Tibial nerve (tissue), 4 donors: ENCODE measurements at places on chromosomes 2 and 18.

DNA sequence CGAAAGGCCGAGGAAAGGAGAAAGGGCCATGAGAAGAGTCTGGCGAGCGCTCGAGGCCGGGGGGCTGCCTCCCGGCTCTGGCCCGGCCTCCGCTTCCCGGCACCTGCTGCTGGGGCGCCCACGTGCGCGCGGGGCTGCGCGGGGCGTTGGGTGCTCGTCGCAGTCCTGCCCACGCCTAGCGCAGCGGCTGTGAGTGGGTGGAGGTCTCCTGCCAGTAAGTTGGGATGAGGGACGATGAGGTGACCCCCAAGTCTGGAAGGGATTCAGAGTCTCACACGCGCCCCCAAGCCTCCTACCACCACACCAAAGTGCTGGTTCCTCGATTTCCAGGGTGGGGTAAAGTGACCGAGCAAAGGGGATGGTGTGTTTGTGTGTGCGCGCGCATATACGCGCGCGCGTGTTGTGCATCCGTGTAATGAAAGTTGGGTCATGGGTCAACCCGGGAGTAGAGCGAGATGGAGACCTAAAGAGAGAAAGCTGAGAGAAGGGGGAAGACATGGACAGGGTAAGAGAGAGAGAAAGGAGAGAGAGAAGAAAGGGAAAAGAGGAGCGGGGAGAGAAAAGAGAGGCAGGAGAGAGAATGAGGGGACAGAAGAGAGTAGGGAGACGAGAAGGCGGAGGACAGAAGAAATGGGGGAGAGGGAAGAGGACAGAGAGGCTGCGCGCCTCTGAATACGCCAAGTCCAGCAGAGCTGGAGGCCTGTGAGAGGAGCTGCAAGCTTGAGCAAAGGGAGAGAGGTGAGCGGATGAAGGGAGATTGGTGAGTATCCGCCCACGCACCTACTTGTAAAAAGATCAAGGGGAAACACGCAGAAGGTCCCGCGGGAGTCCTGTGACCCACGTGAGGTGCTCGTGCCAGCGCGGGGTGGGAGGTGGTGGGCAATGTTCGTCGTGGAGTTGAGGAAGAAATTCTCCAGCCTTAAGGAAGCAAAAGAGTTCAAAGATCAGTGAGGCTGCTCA is 1.7 kb upstream of the NETO1 start:
- no peak overlapping the region for H3K27ac ChIP-seq
- H3K4me3 ChIP-seq, result no peak overlapping the region
- H3K36me3 ChIP-seq, result no peaks in the 10 kb centered on the region
- H3K27me3 ChIP-seq, result no peaks in the 10 kb centered on the region
- no peak for DNase-seq

GRCh38 chr2:224008702-224009261 is 30.3 kb downstream of the SERPINE2 start:
- no peak overlapping the region for H3K27ac ChIP-seq
- no peaks in the 10 kb centered on the region for H3K36me3 ChIP-seq
- H3K27me3 ChIP-seq, result no peaks in the 10 kb centered on the region
- no peak for DNase-seq
- peaks cover 9% of the 10 kb centered on the region for H3K4me1 ChIP-seq
- no peak overlapping the region for H3K4me3 ChIP-seq

- H3K27ac ChIP-seq, result peak overlapping the region; percentile 36
- H3K27me3 ChIP-seq, result no peaks in the 10 kb centered on the region
- DNase-seq, result no peak
Measured at GRCh38 chr18:10006311-10006893, 92.6 kb downstream of the VAPA start.

- H3K4me1 ChIP-seq, result no peaks in the 10 kb centered on the region
- no peaks in the 10 kb centered on the region for H3K27me3 ChIP-seq
- no peak overlapping the region for H3K27ac ChIP-seq
- no peak for DNase-seq
Measured at GRCh38 chr2:70676301-70677035, 91.5 kb downstream of the ADD2 start.

GRCh38 chr2:240909216-240909974 is 3.3 kb downstream of the CROCC2 start:
- H3K4me1 ChIP-seq, result peaks cover 9% of the 10 kb centered on the region
- DNase-seq, result no peak
- no peak overlapping the region for H3K4me3 ChIP-seq
- no peak overlapping the region for H3K27ac ChIP-seq
- no peaks in the 10 kb centered on the region for H3K36me3 ChIP-seq

- peak overlapping the region; percentile 5 for H3K27ac ChIP-seq
Measured at GRCh38 chr2:236887531-236887930, 198.2 kb upstream of the COPS8 start.

DNA sequence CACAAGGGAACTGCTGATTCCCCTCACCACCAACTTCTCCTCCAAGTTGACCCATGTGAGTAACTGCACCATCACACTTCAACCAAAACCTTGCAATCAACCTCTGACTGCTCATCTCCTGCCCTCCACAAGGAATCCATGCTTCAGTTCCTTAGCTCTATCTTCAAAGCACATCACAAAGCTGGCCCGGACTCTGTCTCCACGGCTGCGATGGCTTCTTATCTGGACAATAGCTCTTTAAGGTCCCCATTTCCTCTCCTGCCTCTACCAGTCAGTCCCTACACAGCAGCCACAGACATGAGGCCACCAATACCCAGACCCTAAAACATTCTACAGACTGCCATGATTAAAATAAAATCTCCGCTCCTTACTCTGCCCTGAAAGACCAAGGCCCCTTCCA is 25.7 kb downstream of the MBOAT2 start:
- no peaks in the 10 kb centered on the region for H3K27me3 ChIP-seq
- H3K4me1 ChIP-seq, result peaks cover 8% of the 10 kb centered on the region
- H3K27ac ChIP-seq, result no peak overlapping the region
- no peak for DNase-seq
- no peak overlapping the region for H3K4me3 ChIP-seq

GRCh38 chr2:75079575-75079974 is 119.7 kb downstream of the TACR1 start:
- no peaks in the 10 kb centered on the region for H3K4me1 ChIP-seq
- H3K36me3 ChIP-seq, result no peaks in the 10 kb centered on the region
- H3K27me3 ChIP-seq, result no peaks in the 10 kb centered on the region
- DNase-seq, result no peak
- no peak overlapping the region for H3K27ac ChIP-seq

DNA sequence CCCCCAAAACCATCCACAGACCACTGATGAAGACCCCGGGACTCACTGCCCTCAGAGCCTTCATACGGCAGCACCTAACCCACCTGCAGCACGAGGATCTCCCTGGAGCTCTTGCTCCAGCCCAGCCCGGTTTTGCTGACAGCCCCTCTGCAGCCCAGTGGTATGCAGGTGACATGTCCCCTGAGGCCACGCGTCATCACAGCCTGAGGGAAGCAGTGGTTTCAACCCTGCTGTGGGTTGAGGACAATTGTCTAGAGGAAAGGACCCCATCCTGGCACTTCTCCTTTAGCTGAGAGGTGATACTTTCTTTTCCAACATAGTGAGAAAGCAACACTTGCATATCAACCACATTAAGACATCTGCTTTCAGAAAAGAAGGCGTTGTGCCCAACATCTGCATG is 134.0 kb downstream of the SEPTIN10 start:
- no peaks in the 10 kb centered on the region for H3K36me3 ChIP-seq
- H3K27ac ChIP-seq, result no peak overlapping the region
- H3K4me3 ChIP-seq, result no peak overlapping the region
- H3K4me1 ChIP-seq, result peaks cover 21% of the 10 kb centered on the region
- H3K27me3 ChIP-seq, result no peaks in the 10 kb centered on the region

GRCh38 chr2:233746475-233747282 is 13.4 kb upstream of the UGT1A1 start:
- DNase-seq, result no peak
- no peak overlapping the region for H3K27ac ChIP-seq
- no peaks in the 10 kb centered on the region for H3K4me1 ChIP-seq
- no peaks in the 10 kb centered on the region for H3K36me3 ChIP-seq
- H3K4me3 ChIP-seq, result no peak overlapping the region
- H3K27me3 ChIP-seq, result no peaks in the 10 kb centered on the region

DNA sequence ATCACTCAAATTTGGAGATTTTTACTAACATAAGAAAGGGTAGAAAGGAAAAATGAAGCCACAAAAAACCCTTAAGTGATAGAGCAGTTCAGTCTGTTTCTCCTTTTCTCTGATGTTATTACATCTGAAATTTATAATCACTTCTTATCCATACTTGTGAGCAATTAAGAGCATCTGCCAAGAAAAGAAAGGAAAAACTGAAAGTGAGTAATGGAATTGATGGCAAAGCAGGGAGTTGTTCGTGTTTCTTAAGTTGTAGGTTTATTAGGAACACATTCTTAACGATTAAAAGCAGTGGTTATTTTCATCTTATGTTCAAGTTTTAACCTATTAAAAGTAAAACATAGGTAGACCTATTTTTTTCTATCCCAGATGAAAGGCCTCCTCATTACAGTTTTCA is 277.7 kb downstream of the RND3 start:
- no peaks in the 10 kb centered on the region for H3K27me3 ChIP-seq
- H3K4me1 ChIP-seq, result no peaks in the 10 kb centered on the region
- no peaks in the 10 kb centered on the region for H3K36me3 ChIP-seq
- H3K4me3 ChIP-seq, result no peak overlapping the region

DNA sequence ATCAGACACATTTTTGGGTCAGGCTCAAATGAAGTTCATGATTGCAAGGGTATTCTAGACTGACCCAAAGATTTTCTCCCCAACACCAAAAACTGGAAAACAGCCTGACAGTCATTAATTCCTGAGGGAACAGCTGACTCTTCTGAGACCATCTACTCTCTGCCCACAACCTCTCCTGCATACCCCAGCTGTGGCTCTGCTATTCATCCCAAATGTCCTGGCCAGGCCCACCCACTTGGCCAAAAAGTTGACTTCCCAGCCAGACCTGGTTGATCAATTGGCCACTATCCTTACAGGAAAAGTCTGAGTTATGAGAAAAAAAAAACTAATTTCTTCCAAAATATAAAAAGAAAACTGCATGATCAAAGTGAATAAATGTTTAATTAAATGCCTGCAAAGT is 103.8 kb upstream of the ST3GAL5 start:
- no peak for DNase-seq
- no peaks in the 10 kb centered on the region for H3K36me3 ChIP-seq
- no peak overlapping the region for H3K4me3 ChIP-seq
